LHCN-M2 (cell line): ENCODE measurements at places on chromosomes 2 and 18.

DNA sequence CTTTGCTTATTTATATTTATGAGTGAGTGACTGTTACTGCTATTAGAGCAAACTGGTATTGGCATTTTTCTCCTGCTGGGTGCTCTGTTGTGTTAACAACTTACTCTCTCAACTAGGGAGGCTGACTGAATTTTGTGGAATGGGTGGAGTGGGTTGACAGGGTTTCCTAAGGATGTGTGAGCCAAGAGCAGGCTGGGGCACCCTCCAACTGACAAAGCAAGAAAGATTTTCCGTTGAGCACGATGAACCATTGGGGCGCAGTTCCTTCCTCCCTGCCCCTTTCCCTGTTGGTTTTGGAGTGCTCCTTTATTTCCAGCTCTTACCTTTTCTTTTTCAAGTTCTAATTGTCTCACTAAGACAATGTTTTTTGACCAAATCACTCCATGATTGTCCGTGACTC lies 20.3 kb downstream of the SEH1L start:
- DNase-seq: no peak

DNA sequence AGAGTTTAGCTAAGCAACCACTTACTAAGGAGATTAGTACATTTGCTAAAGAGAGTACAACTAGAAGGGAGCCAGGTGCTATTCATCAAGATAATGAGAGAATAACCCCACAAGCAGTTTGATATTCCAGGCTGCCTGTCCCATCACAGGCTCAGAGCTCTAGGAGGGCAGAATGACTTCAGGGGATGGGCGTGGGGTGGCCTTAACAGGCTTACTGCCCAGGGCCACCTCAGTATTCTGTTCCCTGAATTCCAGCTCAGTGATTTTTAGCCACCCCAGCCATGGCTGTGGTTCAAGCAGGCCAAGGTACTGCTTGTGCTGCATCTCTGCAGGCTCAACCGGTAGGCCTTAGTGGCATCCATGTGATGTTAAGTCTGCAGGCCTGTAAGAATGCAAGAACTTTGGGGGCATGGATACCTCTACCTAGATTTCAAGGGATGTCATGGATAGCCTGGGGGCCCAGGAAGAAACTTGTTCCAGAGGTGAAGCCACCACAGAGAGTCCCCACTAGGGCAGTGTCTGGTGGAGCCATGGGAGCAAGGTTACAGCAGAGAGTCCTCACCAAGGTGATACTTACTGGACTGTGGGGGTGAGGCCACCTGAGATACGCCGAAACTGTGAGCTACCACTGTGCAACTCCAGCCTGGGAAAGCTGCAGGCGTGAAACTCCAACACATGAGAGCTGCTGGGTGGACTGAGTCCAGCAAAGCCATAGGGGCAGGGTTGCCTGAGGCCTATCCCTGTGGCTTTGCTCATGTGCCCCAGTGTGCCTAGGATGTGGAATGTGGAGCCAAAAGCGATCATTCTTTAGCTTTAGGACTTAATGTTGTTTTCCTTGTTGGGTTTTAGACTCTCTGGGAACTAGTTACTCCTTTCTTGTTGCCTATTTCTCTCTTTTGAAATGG lies 107.7 kb downstream of the EHBP1 start:
- no peak for DNase-seq

DNA sequence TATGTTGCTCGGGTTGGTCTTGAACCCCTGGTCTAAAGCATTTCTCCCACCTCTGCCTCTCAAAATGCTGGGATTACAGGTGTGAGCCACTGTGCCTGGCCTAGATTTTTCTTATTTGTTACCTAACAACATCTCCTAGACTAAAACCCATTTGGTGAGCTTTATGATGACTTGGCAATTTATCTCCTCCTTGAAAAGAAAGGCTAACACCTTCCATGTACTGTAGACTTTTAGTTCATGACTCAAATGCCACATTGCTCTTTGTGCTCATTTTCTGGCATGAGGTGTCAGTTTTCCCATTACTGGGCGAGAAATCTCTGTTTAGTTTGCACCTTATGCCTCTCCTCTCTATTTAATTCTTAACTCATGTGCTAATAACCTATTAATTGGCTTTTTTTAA lies 12.3 kb upstream of the SERPINB5 start:
- no peak for DNase-seq

DNA sequence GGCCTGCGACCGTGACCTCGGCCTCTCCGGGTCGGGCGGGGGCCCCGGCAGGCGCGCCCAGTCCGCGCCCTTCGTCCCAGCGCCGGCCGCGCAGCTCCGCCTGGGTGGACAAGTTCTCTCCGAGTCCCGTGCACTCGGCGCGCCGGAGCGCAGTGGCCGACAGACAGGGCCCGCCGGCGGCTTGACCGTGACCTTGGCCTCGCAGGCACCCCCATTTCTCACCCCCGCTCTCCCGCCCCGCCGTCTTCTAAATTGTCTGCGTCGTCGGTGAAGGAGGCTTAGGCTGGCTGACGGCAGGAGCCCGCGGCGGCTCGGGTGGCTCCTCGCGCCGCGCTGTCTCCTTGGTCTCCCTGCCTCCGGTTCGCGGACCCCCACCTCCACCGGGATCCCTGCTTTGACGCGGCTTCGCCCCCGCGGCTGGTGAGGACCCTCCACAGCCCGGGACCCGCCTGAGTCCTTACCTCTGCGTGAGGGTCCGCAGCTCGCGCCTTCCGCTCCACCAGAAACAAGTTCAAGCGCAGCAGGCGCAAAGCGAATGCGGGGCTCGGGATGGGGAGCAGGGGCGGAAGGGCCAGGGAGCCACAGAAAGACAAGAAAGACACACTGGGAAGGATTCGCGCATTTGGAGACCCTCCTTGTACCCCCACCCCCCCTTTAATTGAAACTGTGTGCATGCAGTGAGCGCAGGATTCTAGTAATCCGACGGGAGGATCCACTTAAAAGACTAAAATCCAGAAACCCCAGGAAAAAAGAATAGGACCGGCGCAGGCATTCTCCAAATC lies 4.0 kb downstream of the PTGR3 start:
- no peak for DNase-seq

DNA sequence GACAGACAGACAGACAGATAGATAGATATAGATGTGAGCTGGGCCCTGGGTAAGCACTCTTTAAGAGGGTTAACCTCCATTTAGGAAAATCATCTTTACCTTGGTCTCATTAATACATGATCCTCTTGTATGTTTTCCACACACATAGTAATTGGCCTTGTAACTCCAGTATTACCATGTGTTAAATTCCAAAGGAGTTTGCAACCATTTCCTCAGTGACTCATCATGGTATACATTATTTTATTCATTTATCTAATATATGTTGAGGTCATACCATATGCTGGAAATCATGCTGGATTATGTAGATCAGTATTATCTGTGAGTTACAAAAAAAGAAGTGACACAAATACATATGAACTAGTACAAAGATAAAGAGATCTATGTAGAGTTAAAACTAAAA lies 504.3 kb downstream of the DCC start:
- DNase-seq: no peak
